GM13976 (cell line): ENCODE measurements at places on chromosomes 4 and X.
A peak's percentile ranks its signal among the peaks of the same experiment; 100 is the strongest.

GRCh38 chr4:62627671-62628070 lies 1427.5 kb downstream of the ADGRL3 start:
- DNase-seq = no peak

DNA sequence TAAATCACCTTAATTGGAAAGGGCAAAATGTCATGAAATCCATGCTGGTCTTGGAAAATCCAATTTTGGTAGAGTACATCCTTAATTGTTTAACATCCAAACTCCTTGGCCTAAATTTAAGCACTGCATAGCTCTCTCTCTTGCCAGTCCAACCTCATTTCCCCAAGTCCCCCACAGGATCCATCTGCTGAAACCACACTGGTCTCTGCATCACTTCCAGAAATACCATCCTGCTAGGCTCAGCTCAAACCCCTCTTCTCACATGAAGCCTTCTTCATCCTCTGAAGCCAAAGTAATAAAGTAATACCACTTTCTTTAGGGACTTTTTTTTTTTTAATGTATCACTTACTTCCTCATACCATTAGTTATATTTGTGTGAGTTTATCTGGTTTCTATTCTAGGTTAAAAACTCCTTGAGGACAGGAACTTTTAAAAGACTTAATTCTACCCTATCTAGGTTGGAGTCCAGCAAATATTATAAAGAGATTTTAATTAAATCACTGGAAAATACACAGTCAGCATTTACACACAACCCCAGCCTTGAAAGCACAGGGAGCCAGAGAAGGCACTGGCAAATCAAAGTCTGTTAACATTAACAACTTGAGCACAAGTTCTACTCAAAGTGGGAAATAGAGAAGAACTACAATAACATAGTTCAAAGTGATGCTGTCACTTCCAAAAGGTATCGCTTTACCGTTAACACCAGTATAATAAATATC lies 16.7 kb upstream of the KLF3 start:
- no peak for DNase-seq

- no peak for DNase-seq
Observed at GRCh38 chrX:79100791-79101484, 43.5 kb upstream of the GPR174 start.

GRCh38 chr4:126172126-126172525 lies 857.4 kb downstream of the FAT4 start:
- no peak for DNase-seq

- peak; percentile 61 for DNase-seq
Observed at GRCh38 chr4:39609454-39609931, 29.2 kb downstream of the SMIM14 start.

- DNase-seq = no peak
Observed at GRCh38 chr4:95231681-95232080, 317.1 kb downstream of the UNC5C start.

DNA sequence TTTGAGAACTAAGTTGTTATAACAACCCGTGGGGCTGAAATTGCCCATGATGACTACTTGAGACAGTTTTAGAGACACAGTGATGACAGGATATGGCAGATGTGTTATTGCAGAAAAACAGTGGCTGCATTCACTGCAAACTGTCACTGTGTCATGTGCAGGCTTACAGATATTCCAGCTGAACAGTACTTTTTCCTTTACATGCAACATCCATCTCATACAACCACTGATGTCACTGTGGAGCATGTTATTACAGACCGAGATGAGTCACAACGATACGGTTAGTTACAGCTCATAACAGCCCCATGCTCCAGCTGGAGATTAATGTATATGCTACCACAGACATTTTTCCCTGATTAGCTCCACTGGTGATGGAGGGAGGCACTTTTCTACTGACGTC lies 207.4 kb downstream of the TMA16 start:
- peak; percentile 26 for DNase-seq

DNA sequence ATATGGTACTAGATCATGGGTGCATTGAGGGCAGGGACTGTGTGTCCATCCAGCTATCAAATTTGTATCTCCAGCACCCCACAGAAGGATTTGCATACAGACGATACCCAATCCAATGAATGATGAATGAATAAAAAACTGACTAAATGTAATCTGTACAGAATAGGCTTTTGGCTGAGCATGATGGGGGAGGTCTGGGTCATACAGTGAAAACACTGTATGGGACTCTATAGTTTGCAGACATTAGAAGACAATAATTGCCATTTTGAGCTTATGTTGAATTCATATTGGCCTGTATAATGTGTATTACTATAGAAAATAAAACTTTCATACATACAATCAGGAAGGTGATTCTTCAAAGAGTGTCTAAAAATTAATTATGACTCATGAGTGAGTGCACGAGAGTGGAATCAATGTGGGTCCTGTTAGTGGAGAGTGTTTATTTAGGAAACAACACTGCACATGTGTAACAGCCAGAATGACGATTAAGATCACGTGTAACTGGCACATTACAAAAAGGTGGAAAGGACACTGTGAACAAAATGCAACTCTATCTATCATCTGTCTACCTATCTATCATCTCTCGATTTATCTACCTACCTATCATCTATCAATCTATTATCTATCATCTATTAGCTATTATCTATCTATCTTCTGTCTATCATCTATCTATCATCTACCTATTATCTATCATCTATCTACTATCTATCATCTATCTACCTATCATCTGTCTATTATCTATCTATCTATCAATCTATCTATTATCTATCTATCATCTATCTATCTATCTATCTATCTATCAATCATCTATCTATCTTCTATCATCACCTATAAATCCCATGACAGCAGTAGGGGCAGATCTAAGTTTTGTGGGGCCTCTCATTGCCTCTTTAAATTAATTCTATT lies 201.3 kb downstream of the PTTG2 start:
- DNase-seq = no peak

DNA sequence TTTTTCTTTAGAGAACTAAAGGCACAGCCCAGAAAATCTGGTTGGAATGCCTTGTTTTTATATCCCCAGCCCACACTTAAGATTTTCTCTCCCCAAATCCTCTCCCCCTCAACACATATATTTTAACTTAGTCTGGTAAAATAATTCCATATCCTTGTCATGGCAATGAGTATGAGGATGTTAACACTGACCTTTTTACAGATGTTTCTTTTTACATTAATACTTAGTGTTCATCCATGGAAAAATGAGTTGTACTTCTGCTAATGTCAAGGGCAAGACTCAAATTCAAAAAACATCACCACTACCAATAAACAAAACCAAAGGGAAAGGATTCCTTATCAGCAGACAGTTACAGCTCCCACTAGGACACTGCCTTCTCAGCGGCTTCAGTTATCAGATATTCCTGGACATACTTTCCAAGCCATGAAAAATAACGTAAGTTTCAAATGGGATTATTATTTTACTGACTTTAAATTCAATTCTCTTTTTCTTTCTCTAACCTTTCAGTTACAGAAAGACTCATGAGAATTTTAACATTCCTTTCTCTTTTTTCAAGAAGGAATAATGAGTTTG lies 83.3 kb downstream of the RASL11B start:
- no peak for DNase-seq

- no peak for DNase-seq
Observed at GRCh38 chrX:150268839-150269355, 94.2 kb upstream of the MAMLD1 start.

GRCh38 chr4:57443787-57444186 lies 333.6 kb upstream of the IGFBP7 start:
- DNase-seq = no peak

DNA sequence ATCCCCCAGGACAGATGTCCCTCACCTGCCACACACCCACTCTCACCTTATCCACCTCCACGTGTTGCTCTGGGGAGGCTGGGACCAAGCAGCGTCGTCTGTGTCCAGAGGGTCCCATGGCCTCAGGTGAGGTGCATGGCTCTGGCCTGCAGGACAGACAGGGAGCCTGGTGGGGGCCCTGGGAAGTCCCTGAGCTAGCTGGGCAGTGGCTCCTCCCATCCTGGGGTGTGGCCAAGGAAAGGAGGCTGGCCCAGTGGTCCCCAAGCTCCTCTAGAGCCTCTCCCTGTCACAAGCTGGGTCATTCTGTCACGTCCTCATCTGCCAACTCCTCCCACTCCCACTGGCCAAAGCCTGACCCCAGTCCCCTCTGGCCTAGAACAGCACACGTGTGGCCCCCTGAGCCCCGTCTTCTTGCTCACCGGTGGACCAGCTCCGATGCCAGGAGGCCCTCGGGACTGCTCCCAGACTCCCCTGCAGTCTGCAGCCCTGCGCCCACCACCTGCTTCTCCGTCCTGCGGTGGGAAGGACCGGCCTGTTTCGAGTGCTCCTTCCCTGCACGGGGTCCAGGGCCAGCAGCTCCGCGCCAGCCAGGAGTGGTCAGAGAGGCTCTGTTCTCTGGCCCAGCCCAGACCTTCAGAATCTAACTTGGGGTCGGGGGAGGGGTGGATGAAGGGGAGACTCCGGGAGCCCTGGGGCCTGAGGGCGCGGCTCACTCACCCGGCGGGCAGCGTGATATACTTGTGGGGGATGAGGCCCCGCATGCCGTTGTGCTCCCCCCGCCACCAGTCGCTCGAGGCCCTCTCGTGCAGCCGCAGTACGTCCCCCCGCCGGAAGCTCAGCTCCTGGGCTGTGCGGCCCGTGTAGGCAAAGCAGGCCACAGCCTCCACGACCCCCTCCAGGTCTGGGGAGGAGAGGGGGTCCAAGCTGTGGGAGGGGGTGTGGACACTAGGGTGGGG lies 4.8 kb downstream of the AVPR2 start:
- DNase-seq = peak; percentile 72

GRCh38 chr4:40576651-40577480 lies 52.8 kb downstream of the RBM47 start:
- peak; percentile 61 for DNase-seq
